Activated T-cell treated with anti-CD3 and anti-CD28 coated beads for 48 hours (primary cell): ENCODE measurements at places on chromosomes 12 and 14.
A peak's percentile ranks its signal among the peaks of the same experiment; 100 is the strongest.

DNA sequence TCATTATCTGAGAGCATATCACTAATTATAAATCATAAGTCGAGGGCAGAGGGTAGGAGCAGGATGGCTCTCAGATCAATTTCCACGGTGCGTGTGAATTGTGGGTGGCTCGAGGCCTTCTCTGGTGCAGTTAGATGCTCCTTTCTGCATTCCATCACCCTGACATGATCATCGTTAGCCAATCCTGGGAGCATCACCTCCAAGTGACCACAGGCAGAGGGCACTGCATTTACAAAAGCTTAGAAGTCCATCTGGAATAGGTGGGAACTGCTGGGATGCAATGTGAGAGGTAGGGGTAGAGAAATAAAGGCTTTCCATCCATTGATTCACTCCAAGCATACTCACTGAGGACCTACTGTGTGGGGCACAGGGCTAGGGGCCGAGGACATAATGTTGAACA, 538.2 kb upstream of the TBX3 start:
- no peak for DNase-seq

DNA sequence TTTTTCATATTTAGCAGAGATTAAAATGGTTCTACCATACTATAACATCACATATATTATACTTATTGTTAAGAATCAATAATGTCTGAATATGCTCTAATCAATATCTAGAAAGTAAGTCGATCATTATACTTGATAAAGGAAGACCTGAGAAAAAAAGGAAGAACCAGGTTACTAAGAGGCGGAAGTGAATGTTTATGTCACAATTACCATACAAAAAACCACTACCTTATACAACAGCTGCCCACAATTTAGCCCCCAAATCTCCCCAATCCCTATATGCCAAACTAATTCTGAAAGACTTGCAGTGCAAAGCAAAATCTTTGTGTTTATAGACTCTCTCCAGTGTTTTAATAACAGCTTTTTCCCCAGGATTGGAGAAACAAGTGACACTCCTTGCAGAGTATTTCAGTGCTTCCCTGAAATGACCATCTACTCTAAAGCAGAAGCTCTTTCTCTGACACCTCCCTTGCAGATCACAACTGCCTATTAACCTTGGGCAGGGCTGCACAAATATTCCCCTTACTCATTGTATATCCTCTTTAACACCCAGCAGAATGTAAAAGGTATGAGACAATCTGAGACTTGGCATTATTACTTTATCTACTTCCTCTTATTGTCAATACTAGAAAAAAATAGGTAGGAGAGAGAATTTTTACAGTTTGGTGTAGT, 12.7 kb upstream of the SLC2A3 start:
- no peak for DNase-seq

- no peak for DNase-seq
Measured at GRCh38 chr14:66043921-66044320, 442.2 kb upstream of the CCDC196 start.

DNA sequence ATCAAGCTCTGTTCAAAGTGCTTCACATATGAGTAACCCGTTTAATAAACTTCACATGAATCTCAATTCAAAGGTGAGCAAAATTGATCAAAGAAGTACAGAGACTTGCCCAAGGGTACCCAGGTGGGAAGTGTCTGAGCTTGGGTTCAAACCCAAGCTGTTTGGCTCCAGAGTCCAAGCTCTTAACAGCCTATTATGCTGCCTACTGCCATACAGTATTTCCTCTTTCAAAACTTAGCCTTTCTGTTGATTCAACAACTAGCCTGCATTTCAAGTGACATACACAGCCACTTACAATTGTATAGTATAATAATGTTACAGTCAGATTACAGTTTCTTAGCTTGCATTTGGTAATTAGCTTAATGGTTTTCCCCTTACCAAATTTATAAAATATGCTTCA, 29.7 kb downstream of the FRMD6 start:
- no peak for DNase-seq

DNA sequence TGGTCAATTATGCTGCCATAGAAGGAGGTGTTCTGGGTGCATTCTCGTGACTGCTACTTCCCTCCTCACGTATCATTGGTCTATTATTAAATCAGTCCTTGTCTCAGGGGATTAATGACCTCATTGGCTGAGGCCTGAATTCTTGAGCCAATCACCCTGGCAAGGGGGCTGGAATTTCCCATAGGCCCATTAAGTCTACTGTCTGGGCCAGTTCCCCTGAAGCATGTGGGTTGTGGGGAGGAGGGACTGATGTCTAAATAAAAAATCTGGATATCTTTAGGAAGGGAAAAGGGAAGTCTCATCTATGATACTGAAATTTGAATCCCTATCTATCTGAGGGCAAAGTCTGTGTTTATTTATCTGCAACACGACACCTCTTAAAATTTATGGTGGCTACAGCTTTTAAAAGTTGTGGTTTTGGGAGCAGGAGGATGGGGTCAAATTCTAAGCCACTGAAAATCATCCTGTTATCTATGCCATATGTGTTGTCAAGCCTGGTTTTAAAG, 71.9 kb downstream of the DYRK2 start:
- DNase-seq, result no peak

DNA sequence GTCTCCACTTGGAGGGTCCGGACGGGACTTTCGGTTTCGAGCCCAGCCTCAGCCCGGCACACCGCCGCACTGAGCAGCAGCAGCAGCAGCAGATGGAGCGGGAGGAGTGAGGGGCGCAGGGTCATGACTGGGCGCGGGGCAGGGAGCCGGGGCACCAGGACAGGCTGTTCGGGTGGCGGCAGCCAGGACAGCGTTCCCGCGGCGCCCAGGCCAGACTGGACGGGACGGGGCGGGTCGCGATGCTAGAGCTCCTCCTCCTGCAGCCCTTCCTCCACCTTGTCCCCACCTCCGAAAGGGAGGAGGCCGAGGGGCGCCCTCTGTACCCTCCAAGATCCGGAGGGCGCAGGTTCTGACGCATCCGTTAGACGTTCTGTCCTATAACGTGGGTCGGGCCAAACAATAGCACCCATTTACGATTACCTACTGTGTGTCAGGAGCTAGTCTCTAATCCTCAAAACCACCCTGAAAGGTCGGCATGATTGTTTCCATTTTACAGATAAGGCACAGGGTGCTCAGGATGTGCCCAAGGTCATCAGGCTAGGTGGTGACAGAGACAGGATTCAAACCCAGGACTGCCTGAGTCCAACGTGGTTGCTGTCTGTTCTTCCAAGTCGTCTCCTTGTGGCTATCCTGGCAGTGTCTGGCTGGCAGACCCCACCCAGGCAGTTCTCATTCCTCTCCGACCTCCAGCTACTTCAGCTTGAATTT, at the start of gene FKBP11:
Gene FKBP11, minus strand, starts transcription at position 189 of the 708 bp plus-strand sequence. Its CDS starts 64 bp downstream, at position 125.
- peak; percentile 69 for DNase-seq

GRCh38 chr14:60008042-60008441, 83.7 kb upstream of the PCNX4 start:
- DNase-seq, result no peak

DNA sequence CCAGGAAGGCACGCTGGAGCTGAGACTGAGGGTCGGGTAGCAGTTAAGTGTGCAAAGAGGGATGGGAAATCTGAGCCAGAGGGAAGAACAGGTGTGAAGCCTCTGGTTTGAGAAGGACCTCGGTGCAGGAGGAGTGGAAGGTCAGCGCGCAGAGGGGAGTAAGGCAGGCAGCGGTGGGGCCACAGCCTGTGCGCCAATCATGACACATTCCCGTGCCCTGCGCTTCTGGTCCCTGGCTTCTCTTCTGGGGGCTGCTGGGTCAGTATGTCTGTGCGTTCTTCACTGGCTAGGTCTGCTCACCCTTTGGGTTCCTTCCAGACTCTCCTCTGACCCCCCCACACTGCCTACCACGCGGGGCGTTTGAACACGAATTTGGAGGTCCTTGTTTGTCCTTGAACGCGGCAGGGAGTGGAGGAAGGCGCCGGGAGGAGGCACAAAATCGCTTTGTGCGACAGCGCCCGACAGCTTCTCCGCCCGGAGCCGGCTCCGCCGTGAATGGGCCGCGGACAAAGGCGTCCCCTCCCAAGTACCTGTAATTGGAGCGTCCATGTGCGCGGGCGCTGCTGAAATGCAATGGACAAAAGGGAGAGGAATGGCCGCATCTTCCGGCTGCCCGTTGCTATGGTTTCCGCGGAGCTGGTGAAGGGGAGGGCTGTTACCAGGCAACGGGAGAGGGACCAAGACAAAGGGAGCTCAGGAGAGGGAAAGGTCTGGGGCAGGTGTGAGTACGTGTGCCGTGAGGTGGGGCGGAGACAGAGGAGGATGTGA, 207.2 kb upstream of the SRRM4 start:
- no peak for DNase-seq

DNA sequence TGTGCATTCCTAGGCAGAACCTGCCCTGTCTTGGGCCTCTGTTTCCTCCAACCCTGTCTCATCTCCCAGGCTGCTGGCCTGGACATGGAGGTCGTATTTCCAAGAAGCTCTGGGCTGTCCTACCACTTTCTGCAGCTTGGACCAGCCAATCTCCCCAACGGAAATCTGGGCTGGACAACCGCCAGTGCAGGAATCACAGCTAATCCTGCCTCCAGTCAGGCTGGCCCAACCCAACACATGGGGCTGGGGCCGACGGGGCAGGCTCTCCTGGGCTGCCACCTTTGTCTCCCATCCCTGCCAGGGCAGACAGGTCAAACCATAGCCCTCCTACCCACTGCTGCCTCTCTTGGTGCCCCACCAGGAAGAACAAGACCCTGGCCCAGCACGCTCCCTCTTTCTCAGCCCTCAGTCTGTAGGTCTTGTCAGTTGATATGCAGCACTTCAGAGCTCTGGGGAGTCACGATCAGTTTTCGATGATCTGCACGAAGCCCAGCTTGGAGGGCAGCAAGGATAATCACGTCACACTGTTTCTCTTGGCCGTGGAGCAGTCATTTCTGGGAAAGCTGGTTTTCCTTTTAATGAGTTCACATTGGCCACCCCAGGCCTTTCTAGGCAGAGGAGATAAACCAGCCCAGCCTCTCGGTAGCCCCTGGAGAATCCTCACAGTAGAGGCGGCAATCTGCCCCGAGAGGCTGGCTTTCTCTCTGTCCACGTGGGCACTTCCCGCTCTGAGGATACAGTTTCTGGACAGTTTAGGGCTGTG, 195.2 kb upstream of the PRMT8 start:
- no peak for DNase-seq

DNA sequence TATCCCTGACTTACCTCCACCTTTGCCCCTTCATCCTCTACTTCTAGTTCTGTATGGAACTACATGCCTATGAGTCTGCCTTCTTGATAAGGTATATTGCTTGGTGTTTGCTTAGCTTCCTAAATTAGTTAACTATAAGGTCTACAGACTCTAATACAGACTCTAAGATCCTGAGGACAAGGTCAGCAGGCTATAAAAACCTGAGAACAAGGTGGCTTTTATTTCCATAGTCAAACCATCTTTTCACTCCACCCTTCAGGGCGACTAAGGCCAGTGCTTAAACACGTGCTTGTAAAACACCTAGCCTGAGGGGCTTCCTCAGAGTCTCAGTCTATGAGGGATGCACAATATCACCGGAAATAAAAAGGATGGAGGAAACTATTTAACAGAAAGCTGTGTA, 36.1 kb upstream of the COL2A1 start:
- no peak for DNase-seq

GRCh38 chr12:57145460-57146059, 1.9 kb downstream of the LRP1-AS start:
- DNase-seq, result no peak

DNA sequence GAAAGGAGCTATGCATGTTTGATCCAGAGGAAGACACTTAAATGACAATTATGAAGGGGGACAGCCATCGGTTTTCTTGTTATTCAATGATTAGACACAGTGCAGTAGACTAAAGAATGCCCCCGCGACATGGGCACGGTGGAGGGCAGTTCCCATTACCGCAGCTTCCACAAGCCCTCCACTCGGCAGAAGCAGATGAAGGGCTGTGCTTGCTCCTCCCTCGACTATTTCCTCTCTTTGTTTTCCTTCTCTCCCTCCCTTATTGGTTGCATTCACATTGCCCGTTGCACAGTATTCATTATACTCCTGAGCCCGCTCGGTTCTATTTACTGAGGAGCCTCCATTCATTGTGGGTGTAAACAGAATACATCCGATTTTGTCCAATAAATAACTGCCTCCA, 138.8 kb upstream of the RASSF8 start:
- DNase-seq, result no peak

DNA sequence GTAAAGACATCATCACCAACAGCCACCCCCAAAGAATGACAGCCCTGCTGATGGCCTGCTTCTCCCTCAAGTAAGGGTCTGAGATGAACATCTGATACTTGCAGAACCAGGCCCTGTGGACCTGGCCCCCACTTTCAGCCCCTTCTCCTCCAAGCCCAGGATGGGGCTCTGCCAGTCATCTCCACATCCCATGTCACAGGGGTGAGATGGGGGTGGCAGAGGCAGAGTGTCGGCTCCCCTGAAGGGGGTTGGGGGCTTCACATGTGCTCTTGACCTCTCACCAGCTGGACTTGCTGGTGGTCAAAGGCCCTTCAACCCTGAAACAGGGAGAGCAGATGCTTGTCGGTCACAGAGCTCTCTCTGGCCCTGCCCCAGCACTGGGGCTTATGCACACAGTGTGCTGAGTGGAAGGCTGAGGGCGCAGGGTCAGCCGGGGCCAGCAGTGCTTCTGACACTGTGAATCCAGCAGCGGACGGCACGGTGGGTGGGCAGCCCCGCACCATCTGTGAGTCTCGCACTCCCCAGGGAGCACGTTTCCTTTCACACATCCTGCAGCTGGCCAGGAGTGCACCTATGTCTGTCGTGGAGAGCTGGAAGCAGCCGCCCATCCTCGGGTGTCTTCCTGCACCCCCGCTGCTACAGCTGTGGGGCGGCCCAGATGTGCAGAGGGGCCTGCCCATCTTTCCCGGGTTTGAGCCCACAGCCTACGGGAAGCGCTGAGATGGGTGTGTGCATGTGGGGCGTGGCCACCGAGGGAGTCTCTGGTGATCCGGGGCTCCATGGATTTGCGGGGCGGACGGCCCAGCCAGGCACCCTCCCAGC, 94.3 kb downstream of the ADGRD1 start:
- no peak for DNase-seq

- DNase-seq, result no peak
Measured at GRCh38 chr14:64676410-64677008, 27.7 kb upstream of the PLEKHG3 start.

GRCh38 chr14:97380539-97380941, 583.4 kb downstream of the VRK1 start:
- DNase-seq, result peak; percentile 67

- no peak for DNase-seq
Measured at GRCh38 chr14:25666877-25667276, 616.9 kb upstream of the STXBP6 start.

DNA sequence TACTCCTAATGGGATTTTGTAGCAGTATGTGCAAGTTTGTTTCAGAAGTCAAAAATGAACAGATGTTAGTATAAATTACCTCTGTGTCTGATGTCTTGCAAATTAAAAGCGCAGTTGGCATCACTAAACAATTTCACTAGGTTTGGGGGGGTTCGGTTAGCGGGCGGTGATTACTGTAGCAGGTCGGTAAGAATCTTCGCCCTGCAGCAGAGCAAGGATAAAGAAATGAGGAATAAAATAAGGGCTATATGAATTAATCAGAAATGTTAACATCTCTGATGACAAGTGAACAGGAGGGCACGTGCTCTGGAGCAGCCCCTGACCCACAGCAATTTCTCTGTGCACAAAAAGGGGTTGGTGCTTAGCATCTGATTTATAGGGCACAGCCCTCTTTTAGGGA, 43.6 kb upstream of the VSX2 start:
- DNase-seq, result no peak
